ENCODE measurements at places on chromosomes 7 and 10.

- DNase-seq, result peak; percentile 40
These were observed 91.8 kb downstream of the ARHGAP12 start for GRCh38 chr10:31836569-31837406.

DNA sequence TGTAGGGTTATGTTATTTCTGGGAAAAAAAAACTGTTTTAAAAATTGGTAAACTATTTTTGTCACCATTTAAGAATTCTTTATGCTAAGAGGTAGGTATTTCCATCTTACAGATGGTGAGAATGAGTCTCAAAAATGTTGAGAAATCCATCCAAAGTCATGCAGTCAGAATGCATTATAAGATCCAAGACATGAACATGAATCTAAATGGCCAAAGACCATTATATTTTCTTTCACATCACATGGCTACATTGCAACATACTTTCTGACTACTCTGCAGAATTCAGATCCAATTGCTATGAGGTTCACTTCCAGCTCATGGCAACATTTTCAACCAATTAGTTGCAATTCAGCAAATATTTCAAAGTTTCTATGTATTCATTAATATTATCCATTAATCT is 181.2 kb downstream of the TWIST1 start:
- peak; percentile 72 for DNase-seq

DNA sequence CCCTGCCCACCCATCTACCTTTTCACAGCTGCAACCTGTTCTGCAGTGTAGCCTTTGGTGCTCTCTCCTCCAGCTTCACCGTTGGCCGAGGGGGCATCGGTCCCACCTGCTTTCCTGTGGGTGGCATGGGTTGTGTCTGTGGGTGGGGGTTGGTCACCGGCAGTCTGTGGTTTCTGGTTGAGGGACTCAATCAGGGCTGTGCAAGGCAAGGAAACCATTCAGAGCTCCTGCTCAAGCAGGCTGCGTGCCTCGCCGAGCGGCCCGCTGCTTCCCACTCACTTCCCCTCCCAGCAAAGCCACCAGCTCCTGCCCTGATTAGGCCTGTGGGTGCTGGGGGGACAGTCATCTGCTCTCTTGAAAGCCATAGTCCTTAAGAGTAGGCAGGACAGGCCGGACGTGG is 9.8 kb downstream of the DNAJB12 start:
- DNase-seq, result no peak

GRCh38 chr10:77911535-77912123 is 14.9 kb downstream of the DLG5 start:
- peak; percentile 22 for DNase-seq

DNA sequence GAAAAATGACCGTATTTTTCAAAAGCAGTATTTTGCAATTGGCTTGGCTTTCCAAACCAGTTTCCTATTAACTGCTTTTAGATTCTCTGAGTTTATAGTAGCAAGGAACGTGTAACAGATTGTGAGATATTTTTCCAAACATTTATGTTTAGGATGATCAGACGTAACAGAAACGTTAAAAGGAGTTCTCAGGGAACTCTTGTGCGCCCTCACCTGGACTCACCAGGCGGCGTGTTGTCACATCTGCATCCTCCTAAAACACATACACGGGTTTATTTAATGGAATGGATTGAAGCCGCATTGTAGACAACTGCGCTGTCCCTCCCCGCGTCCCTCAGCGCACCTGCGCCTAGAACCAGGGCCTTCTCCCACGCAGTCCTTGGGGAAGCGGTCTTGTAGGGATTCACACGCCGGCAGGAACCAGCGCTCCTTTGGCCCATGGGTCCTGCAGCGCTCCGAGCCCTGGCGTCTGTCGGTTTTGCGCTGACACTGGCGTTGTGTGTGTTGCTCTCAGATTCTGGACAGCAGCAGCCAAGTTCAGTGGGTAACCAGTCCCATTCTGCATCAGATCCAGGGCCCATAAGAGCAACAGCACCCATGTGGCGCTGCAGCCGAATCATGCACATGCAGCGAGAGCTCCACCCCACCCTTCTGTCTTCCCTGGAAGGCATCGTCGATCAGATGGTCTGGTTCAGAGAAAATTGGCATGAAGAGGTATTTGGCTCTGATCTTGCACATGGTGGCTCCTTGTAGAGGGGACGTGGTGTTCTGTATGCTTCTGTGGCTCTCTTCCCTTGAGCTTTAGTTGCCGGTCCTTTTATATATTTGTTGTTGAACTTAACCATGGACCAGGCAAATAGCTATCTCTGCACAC is 114.9 kb downstream of the TRRAP start:
- no peak for DNase-seq

GRCh38 chr7:149067869-149068268 is 22.6 kb downstream of the ZNF786 start:
- no peak for DNase-seq

- no peak for DNase-seq
These were observed 143.9 kb downstream of the SH3PXD2A start for GRCh38 chr10:103711351-103711994.

GRCh38 chr7:77812290-77812685 is 13.7 kb downstream of the PHTF2 start:
- peak; percentile 75 for DNase-seq

GRCh38 chr7:97871659-97872024 is 566 bp downstream of the ASNS start:
- peak; percentile 3 for DNase-seq

GRCh38 chr10:118571123-118571522 is 24.3 kb downstream of the PRLHR start:
- peak; percentile 58 for DNase-seq

GRCh38 chr10:23686722-23687121 is 247.8 kb downstream of the OTUD1 start:
- DNase-seq, result no peak

DNA sequence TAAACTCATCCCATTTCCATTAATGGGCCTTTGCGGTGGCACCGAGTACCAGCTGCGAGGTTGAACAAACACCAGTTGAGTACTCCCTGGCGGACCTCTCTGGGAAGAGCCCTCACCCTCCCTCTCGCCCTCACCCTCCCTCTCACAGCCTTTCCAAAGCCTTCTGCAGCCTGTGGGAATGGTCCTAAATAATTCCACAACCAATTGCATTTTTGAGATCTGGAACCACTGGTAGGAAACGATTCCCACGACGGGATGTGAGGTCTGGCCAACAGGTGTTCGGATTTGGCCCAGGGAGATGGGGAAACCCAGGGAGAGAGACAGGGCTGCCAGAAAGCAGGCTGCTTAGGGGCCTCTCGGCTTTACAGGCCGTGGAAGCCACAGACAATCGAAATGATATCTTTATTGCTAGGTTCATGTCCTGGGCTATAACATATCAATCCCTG is 5.3 kb downstream of the PTF1A start:
- DNase-seq, result no peak

DNA sequence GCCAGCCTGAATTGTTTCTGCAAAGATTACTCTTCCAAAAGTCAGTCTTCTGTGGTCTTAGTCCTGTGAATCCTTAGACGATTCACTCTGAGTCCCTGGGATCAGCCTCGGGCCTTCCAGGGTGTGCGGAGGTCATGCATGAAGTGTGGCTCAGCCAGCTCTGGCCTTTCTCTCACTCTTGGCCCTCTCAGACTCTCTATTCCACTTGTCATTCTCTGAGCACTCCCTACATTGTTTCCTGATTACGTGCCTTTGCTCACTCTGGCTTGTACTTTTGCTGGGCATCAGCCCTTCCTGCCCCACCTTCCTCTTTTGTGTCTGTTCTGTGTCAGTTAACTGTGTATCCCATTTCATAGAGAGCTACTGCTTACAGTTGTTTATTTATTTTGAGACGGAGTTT is 36.0 kb downstream of the CCNY start:
- DNase-seq, result peak; percentile 60

- peak; percentile 70 for DNase-seq
These were observed 221.2 kb downstream of the FAM107B start for GRCh38 chr10:14553448-14553847.

GRCh38 chr10:58266003-58266825 is 1.5 kb downstream of the IPMK start:
- DNase-seq, result peak; percentile 66

- no peak for DNase-seq
These were observed 225.6 kb upstream of the CACNA2D1 start for GRCh38 chr7:82669141-82669540.

GRCh38 chr7:22550514-22551030 is 50.6 kb upstream of the STEAP1B start:
- no peak for DNase-seq

DNA sequence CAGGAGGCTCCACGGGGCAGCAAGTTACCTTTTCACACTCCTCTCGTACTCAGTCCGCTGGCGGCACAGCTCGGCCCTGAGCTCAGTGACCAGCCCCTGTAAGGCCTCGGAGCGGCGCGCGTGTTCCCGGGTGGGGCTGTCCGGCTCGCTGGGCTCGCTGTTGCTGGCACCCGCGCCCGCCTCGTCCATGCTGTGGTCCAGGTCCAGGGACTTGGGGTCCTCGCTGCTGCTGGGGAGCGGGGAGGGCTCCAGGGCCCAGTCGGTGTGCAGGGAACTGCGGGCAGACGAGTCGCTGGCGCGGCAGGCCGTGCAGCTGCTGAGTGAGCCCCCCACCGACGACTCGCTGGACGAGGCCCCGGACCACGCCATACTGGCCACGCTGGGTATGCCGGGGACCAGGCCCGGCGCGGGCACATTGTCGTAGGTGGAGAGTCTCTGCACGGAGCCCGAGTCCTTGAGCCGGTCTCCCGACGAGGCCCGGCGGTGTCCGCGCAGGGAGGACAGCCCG is 143.8 kb downstream of the MAPK8 start:
- DNase-seq, result no peak

GRCh38 chr7:116631676-116632075 is 40.3 kb upstream of the MET start:
- DNase-seq, result no peak

GRCh38 chr7:50450590-50451032 is 461 bp upstream of the FIGNL1 start:
- DNase-seq, result no peak

DNA sequence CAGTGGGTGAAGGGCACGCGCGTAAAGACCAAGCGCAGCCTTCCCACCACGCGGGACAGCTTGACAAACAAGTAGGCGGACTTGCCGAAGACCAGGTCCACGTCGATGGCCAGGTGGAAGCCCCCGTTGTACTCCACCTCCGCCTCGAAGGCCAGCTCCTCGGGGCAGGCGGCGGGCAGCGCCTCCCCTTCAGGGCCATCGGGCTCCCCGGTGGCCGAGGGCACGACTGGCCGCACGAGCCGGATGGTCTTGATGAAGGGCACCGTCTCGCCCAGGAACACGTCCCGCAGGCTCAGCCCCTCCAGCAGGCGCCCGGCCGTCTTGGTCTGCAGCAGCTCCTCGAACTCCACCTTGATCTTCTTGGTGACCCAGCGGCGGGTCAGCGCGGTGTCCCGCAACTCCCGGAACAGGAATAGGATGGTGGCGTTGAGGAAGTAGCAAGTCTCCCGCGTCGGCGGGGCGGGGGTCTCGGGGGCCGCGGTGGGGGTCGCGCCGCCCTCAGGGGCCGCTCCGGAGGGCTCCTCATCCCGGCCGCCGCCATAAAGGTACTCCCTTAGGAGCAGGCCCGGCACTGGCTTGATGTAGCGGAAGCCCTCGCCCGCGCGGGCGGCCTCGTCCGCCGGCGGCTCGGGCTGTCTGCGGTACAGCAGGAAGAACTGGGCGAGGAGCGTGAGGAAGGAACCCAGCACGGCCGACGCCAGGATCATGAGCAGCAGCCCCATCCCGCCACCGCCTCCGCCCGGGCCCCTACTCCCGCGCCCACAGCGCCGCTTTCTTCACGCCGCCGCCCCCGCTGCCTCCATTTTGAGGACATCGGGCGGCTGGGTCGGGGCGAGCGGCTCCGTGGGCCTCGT is 507 bp downstream of the PDZD8 start:
- peak; percentile 36 for DNase-seq

GRCh38 chr10:113679463-113680189 is at the start of gene CASP7:
CASP7 (plus strand) TSS chr10:113679912; CDS start chr10:113697494, 17,582 bp downstream.
- DNase-seq, result peak; percentile 65

GRCh38 chr7:2431260-2431867 is 28.0 kb downstream of the CHST12 start:
- no peak for DNase-seq

DNA sequence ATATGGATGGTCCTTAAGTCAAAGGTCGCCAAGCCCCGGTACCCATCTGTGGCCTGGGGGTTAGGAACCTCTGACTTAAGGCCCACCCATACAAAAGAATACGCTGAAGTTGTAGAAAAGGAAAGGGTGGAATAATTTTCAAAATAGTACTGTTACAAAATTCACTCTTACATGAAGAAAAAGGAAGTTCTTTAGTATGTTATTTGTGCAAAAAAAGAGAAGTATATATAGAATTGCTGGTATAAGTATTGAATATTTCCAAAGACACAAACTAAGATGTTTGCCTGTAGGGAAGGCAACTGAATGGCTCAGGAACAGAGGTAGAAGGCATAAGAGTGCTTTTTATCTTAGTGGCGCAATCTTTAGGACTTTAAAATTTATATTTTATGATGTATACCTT is 78.7 kb downstream of the PRLHR start:
- no peak for DNase-seq

DNA sequence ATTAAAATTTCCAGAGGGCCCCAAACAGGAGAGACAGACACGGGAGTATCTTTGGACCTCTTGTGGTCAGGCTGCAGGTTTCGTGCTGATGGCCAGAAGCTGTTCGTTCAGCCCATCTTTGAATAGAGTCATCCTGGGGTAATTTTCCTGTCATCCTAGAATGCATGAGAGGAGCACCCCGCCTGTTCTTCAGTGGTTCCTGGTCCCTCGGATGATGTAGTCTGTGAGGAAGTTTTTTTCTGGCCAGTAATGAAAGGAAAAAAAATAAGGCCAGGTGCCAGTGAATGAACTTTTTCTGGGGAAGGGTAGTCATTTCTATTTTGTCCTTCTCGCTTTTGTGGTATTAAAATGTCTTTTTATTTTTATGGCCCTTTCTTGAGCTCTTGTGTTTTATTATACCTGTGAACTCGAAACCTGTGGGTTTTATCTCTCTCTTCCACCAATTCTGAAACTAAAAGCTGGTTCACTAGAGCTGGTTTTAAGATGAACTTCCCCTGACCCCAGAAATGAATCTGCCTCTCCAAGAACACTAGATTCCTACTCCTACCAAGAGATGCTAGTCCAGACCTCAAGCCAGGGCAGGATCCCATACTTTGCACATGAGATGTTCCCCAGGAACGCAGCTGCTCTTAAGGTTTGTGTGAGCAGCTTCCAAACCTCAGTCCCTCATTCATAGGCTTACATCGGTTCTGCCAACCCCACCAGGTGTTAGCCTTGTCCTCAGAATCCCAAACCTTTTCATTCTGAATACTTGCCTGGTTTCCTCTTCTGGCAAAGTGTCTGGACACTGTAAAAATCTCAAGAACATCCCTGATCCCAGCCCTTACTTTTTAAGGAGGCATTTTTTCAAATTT is 15.4 kb upstream of the MEST start:
- DNase-seq, result peak; percentile 60

- no peak for DNase-seq
These were observed 182.4 kb downstream of the PTEN start for GRCh38 chr10:88045656-88046415.

- no peak for DNase-seq
These were observed 199.4 kb upstream of the NPVF start for GRCh38 chr7:25427721-25428120.

DNA sequence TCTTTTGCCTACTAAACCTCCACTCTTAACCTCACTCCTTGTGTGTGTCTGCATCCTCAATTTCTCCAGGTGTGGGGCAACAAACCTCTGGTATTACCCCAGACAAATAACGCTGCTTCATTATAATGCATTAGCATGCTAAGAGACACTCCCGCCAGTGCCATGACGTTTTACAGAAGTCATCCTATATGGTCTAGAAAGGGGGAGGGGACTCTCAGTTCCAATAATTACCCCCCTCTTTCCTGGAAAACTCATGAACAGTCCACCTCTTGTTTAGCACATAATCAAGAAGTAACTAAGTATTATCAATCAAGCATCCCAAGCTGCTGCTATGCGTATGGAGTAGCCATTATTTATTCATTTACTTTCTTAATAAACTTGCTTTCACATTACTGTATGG is 364.5 kb downstream of the TYW1 start:
- DNase-seq, result no peak

- no peak for DNase-seq
These were observed 39.2 kb downstream of the ZNF467 start for GRCh38 chr7:149733924-149734790.

All from AG10803 (cell line).